Midbrain (tissue), 1 donor: ENCODE measurements at places on chromosomes 16 and 17.
A peak's percentile ranks its signal among the peaks of the same experiment; 100 is the strongest.

GRCh38 chr17:3990386-3991127 is 26.3 kb upstream of the ATP2A3 start:
- DNase-seq, result no peak

DNA sequence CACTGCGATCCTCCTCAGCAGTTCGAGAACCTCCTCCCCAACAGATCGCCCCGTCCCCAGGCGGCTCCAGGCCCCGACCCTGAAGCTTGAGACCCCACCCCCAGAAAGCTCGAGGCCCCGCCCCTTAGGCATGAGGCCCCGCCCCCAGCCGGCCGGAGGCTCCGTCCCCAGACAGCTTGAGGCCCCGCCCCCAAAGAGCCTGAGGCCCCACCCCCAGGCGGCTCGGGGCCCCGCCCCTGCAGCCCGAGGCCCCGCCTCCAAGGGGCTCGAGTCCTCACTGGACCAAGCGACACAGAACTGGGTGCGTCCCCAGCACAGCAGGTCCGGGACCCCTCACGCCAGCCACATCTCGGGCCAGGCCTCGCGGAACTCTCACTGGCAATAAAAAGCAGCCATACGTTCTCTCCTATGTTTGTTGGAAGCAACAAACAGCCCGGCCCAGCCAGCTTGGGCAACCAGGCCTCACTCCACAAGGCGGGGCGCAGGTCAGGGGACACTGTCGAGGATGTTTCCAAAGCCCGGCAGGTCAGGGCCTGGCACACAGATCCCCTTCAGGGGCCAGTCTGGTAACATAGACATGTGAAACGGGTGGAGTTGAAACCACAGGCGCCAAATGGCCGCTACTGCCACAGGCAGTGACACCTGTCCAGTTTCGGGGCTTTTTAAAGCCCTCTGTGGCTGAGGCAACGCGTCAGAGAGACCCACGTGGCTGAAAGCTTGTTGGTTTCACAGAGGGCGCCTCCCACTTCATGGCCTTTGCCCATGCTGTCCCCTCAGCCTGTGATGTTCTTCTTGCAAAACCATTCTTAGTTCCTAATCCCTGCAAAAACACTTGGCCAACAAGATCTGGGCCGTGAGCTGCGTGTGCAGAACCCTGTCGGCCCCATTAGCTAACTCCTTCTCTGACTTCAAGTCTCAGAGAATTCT is 224.2 kb downstream of the PARN start:
- DNase-seq, result no peak

DNA sequence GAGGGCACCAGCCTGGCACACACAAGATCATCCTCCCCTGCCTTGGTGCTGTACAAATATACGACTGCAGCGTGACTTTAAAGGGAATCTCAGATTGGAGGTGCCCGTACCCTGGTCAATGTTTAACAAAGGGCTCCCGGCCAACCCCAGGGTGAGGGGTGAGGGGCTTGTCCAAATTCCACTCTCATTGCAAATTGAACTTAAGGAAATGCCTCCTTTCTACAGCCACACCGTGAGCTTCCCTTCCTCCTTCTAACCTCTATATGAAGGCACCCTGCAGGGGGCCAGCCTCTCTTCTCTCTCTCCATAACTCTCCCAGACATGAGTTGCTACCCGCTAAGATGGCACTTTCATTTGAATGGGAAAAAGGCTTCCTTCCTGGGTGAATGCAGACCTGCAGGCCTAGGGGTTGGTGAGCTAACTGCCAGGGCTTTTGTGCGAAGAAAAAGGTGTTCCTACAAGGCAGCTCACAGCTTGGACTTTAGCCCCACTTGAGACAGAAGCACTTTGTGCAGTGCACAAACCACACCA is 76.6 kb downstream of the IRF8 start:
- no peak for DNase-seq

DNA sequence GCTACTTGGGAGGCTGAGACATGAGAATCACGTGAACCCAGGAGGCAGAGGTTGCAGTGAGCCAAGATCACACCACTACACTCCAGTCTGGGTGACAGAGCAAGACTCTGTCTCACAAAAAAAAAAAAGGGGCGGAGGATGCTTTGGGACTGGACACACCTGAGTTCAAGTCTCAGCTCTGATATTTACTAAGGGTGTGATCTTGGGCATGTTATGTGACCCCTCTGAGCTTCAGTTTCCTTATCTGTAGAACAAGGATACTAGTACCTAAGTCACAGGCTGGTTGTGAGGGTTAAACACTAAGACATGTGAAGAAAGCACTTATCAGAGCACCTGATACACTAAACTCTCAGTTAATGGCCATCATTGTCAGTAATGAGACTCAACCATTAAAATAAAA is 25.9 kb downstream of the HOXB1 start:
- DNase-seq, result no peak

DNA sequence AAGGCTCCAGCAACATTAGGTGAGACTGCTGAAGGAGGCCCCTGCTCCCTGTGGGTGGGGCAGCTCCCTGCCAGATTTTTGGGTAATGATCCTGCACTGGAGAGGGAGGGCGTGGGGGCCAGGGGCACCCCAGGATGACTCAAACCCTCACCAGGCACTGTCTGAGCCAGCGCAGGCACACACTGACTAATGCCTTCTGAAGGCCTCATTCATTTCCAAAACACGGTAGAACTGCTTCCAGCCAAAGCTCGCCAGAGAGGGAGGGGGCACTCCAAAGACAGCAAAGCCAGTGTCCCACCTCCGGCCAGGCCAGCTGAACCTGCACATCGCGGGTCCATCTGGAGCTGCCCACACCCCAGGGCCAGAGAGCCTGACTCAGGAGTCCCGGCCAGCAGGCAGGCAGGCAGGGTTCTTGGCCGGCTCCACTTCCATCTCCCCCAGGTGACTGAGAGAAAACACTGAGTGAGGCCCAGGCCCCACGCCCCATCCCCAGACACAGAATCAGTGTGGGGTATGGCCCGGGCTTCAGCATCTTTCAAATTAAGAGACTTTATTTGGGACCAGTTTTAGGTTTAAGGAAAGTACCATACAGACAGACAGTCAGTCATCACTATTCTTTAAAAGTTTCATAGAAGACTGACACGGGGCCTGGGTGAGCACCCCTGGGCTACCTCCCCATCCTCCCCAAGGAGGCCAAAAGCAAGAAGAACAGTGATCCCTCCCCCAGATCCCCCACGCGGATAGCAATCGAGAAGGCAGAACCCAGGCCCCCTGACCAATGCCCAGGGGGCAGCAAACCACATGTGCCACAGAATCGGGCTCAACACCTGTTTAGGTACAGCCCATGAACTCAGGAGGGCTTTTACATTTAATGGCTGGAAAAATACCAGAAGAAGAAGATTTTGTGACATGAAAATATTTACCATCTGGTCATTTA is 2.3 kb downstream of the PIEZO1 start:
- DNase-seq, result peak; percentile 22

- DNase-seq, result no peak
These were observed 34.3 kb upstream of the TMEM92 start for GRCh38 chr17:50239937-50240336.

- no peak for DNase-seq
These were observed 2.7 kb downstream of the CDK5R1 start for GRCh38 chr17:32489320-32490100.

DNA sequence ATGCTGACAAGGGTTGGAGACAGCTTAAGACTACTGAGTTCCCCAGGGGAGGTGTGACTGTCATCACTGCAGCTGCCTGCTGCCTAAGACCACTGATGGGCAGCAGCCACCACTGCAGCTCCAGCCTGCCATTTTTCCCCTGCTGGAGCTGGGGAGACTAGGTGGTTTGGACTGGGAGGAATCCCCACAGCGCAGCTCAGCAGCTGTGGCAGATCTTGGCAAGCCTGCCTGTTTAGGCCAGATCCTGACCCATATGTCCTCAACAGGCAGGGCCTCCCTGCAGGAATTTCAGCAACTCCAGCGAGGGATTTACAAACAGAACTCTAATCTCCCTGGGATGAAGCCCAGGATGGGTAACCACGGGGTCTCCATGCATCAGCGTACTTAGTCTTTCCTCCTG is 356.4 kb upstream of the TOM1L1 start:
- DNase-seq, result no peak

GRCh38 chr16:72050769-72051464 is 3.4 kb upstream of the HP start:
- DNase-seq, result no peak

DNA sequence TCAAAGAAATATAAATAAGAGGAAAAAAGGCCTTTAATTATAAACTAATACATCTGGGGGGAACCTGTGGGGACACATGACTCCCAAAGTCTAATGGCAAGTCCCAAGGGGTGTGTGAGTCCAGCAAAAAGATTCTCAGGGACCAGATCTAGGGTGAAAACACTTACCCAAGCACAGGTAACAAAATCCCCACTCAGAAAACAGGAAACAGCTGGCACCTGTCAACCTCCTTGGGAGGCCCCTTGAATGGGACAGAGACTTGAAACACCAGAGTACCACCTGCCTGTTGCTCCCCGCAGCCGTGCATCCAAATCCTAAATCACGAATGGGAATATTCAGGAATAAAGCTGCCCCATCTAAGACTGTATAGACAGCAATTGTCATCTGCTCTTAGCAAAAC is 461.2 kb upstream of the CDH5 start:
- no peak for DNase-seq

- DNase-seq, result no peak
These were observed 1.8 kb downstream of the TMIGD1 start for GRCh38 chr17:30332057-30332542.

DNA sequence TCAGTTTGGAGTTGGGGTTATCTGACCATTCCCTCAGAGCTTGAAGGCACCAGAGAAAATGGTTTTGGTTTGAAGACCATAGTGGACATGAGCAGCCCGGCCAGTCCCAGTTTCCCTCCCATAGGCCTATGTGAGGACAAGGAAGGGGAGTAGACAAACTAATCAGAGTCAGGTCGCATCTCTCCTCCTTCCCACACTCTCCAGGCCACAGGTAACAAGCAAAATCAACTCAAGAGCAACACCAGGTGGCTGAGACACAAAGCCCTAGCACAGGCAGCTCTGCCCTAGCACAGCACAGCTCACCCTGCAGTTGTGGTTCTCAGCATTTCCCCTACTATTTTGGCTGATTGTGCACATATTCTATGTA is 7.2 kb downstream of the SUPT4H1 start:
- DNase-seq, result no peak
